ENCODE measurements at places on chromosomes 3 and 15. TPM values are rescaled to one million over a fixed set of nuclear protein-coding genes. Genes with fewer than 3 reads are reported as not detected.

DNA sequence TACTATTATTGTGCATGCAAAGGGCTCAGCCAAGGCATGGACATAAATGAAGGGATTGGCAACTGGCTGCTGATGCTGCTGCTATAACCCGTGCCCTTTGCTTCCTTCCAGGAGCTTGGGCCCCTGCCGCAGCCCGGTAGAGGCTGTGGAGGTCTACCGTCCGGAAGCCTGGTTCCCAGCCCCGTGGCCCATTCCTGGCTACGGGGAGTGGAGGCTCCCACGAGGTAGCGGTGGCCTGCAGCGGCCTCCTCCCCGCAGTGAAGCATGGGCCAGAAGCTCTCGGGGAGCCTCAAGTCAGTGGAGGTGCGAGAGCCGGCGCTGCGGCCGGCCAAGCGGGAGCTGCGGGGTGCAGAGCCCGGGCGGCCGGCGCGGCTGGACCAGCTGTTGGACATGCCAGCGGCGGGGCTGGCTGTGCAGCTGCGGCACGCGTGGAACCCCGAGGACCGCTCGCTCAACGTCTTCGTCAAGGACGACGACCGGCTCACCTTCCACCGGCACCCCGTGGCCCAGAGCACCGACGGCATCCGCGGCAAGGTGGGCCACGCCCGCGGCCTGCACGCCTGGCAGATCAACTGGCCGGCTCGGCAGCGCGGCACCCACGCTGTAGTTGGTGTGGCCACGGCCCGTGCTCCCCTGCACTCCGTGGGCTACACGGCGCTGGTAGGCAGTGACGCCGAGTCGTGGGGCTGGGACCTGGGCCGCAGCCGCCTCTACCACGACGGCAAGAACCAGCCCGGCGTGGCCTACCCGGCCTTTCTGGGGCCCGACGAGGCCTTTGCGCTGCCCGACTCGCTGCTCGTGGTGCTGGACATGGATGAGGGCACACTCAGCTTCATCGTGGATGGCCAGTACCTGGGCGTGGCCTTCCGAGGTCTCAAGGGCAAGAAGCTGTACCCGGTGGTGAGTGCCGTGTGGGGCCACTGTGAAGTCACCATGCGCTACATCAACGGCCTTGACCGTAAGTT, 15.0 kb downstream of the SPSB4 start:
- no peaks in the 10 kb centered on the region for H3K36me3 ChIP-seq
- H3K4me3 ChIP-seq, result no peak overlapping the region
- H3K4me1 ChIP-seq, result no peaks in the 10 kb centered on the region
- no peak for DNase-seq
- no peaks in the 10 kb centered on the region for H3K27me3 ChIP-seq

DNA sequence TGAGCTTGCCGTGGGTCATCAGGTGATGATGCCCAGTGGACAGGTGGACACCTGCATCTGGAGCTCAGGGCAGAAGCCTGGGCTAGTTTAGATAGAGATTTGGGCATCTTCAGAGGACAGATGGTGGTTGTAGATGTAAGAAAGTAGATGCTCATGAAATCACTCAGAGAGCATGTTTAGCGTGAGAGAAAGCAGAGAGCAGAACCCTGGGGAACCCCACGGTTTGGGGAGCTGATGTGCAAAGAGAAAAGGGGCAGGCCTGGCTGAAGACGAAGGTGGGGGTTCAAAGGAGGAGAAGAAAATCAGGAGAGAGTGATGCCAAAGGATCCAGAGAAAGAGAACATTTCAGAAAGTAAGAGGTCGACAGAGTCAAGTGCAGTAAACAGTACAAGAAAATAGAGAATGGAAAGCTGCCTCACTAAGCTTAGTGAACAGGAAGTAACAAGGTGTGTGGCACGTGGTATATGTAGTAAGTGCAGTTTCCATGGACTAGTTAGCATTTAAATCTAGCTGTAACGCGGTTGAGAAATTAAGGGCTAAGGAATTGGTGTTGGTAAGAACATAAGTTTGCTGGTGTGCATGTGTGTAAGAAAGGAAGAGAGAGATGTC, 13.5 kb downstream of the TIGIT start:
- no peaks in the 10 kb centered on the region for H3K4me1 ChIP-seq
- no peak overlapping the region for H3K27ac ChIP-seq
- DNase-seq, result no peak
- no peaks in the 10 kb centered on the region for H3K27me3 ChIP-seq
- no peak overlapping the region for H3K4me3 ChIP-seq
- H3K36me3 ChIP-seq, result no peaks in the 10 kb centered on the region

DNA sequence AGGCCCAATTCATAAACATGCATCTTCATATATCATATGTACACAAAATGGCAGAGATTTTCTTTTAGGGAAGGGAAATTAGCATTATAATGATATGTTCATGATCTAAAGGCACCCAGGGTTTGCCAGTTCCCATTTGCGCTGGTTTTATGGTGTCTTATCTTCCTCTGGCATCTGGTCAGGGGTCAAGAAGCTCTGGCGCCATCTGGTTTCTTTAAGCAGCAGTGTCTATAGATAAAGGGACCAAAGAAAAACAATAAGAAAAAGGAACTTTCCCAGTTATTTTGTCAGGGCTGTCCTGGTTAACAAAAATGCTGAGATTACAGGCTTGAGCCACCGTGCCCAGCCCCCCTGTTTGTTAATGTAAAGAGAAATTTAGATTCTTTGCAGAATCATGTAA, 3.3 kb upstream of the DCP1A start:
- DNase-seq, result peak; percentile 59
- no peak overlapping the region for H3K4me3 ChIP-seq
- peaks cover 12% of the 10 kb centered on the region for H3K4me1 ChIP-seq
- H3K27ac ChIP-seq, result peak overlapping the region; percentile 33
- no peaks in the 10 kb centered on the region for H3K27me3 ChIP-seq

- no peak for DNase-seq
- H3K27me3 ChIP-seq, result no peaks in the 10 kb centered on the region
- H3K4me3 ChIP-seq, result no peak overlapping the region
- peaks cover 16% of the 10 kb centered on the region for H3K4me1 ChIP-seq
- H3K27ac ChIP-seq, result no peak overlapping the region
Measured at GRCh38 chr15:99511866-99512661, 53.7 kb upstream of the MEF2A start.

DNA sequence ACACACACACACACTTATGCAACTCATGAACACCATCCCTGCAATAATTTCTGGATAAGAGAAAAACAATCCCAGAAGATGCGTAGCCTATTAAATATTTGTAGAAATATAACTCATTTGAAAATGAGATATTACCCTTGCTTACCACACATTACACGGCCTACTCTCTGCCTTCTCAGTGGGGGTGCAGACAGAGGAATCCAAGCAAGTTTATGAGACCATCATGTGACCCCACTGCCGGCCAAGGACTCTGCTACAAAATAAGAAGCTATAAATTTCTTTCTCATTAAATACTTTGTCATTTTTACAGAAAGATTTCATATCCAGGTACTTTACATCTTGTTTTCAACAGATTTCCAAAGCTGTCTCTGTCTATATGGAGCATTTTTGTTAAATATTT, 286.3 kb downstream of the ZNF385D start:
- no peaks in the 10 kb centered on the region for H3K27me3 ChIP-seq
- H3K4me1 ChIP-seq, result peaks cover 4% of the 10 kb centered on the region
- H3K36me3 ChIP-seq, result no peaks in the 10 kb centered on the region

- DNase-seq, result no peak
- no peaks in the 10 kb centered on the region for H3K4me1 ChIP-seq
- no peaks in the 10 kb centered on the region for H3K27me3 ChIP-seq
- H3K27ac ChIP-seq, result no peak overlapping the region
Measured at GRCh38 chr3:97111244-97111643, 296.9 kb downstream of the EPHA6 start.

GRCh38 chr15:74300057-74300795, 64.1 kb downstream of the CCDC33 start:
- H3K4me1 ChIP-seq, result no peaks in the 10 kb centered on the region
- no peak overlapping the region for H3K4me3 ChIP-seq
- DNase-seq, result no peak
- H3K27me3 ChIP-seq, result peaks cover 12% of the 10 kb centered on the region

DNA sequence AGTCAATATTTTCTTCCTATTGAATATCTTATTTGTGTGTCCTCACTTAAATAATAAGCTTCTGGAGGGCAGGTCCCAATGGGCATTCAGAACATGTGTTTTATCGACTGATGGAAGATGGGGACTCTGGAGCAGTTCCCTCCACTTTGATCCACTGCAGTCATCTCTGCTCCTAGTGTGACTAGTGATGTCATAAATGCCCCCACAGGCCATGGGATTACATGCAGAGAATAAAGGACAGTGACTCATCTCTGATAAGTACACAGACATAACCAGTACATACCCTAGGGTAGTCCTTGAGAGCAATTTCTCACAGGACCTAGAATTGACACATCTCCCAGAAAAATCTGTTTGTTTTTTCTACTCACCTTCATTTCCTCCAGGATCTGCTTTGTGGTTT, 49.4 kb upstream of the FMN1 start:
- no peaks in the 10 kb centered on the region for H3K4me1 ChIP-seq
- H3K27ac ChIP-seq, result no peak overlapping the region
- no peak for DNase-seq
- H3K4me3 ChIP-seq, result no peak overlapping the region

GRCh38 chr3:141646760-141647561, 91.1 kb upstream of the RNF7 start:
- H3K27ac ChIP-seq, result peak overlapping the region; percentile 51
- no peaks in the 10 kb centered on the region for H3K27me3 ChIP-seq
- no peaks in the 10 kb centered on the region for H3K36me3 ChIP-seq
- H3K4me1 ChIP-seq, result no peaks in the 10 kb centered on the region

DNA sequence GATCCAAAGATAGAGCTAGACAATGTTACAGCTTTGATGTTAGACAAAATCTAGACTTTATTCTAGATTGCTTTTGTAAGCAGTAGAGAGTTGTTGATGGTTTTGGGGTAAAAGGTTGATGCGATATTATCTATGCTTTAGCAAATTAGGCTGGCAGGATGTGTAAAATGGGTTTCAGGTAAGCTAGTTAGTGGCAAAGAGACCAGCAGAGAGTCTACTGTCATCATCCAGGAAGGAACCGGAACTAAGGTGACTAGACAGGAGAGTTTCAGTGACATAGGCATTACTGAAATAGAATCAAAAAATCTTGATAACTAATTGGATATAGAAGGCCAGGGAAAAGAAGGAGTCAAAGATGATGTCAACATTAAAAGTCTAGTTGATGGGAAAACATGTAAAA, 11.1 kb downstream of the OR5K2 start:
- no peak overlapping the region for H3K27ac ChIP-seq
- DNase-seq, result no peak
- H3K4me3 ChIP-seq, result no peak overlapping the region
- H3K27me3 ChIP-seq, result no peaks in the 10 kb centered on the region
- H3K4me1 ChIP-seq, result no peaks in the 10 kb centered on the region
- no peaks in the 10 kb centered on the region for H3K36me3 ChIP-seq

DNA sequence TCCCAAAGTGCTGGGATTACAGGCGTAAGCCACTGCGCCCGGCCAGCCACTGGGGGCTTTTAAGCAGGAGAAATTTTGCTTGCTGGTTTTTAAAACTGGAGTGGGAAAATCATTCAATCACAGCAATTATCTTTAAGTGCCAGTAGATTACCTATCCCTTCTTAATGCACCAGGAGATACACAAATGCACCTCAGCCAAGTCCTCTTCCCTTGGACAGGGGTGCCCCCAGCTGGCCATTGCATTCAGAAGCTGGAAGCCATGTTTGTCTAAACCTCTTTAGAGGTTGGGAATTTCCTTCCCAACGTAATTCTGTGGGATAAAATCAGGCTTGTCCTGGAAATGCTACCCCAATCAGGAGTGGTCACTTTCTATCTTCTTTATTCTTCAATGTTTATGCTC, 26.6 kb downstream of the MIX23 start:
- peak; percentile 78 for DNase-seq
- no peak overlapping the region for H3K4me3 ChIP-seq
- no peaks in the 10 kb centered on the region for H3K27me3 ChIP-seq
- no peaks in the 10 kb centered on the region for H3K36me3 ChIP-seq

DNA sequence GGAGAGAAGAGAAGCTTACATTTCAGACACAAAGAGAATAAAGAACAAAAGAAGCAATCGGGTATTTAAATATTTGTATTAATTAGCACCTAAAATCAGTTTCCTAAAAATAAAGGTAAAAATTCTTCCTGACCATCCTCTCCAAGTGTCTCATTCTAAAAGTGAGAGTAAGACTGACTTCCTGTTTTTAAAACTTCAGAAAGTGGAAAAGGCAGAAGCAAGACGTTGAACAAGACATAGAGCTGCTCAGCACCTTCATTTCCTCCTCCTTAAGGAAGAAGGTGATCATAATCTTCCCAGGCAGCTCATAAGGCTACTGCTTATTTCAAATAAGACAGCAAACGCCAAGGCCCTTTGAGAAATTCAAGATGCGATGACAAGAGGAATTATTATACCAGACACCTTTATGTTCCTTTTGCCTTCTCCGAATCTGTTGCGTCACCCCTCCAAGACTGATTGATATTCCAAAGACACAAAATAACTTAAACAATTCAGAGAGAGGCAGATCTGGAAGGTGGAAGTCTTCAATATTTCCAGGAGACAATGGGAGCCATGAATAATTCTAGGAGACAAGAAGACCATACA, 238.8 kb upstream of the TLE3 start:
- no peaks in the 10 kb centered on the region for H3K27me3 ChIP-seq
- peaks cover 7% of the 10 kb centered on the region for H3K4me1 ChIP-seq
- no peak for DNase-seq
- no peaks in the 10 kb centered on the region for H3K36me3 ChIP-seq

DNA sequence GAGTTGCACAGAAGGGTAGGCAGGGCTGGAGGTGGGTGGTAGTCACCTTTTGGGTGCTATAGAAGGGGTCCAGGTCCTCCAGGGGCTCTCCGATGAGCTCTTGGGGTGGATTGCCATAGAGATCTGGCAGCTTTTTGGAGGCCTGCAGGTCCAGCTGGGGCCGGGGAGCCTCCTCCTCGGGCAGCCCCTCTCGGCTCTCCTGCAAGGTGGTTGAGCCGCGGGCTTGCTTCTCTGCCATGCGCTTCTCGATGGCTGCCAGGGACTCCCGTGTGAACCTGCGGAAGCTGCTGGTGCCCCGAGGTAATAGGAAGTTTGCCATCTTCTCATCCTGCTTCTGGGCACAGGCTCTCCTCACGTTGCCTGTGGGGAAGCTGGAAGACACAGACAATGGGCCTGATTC, 16.5 kb downstream of the SCN5A start:
- H3K4me1 ChIP-seq, result no peaks in the 10 kb centered on the region
- no peak overlapping the region for H3K27ac ChIP-seq
- no peaks in the 10 kb centered on the region for H3K36me3 ChIP-seq
- H3K27me3 ChIP-seq, result no peaks in the 10 kb centered on the region

DNA sequence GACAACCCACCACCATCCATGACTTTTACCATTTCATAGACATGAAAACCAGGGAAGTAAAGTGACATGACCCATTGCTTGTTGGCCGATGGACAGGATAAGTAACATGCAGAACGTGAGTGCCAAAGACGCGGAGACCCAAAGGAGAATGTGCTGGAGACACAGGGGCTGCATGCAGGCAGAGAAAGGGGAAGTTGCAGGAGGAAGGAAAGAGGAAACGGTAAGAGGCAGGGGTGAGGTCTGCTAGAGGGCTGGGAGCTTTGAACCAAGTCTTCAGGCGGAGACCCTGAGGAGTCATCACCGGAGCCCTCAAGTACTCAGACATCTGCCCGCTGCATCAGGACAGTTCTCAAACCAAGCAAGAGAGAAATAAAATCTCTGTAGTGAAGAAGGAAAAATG, 34.9 kb downstream of the MAGEF1 start:
- H3K27ac ChIP-seq, result no peak overlapping the region
- no peaks in the 10 kb centered on the region for H3K36me3 ChIP-seq
- no peak overlapping the region for H3K4me3 ChIP-seq

NR1I2 gene
- total RNA-seq, result 271 TPM

NUP210 gene
- total RNA-seq, result 6.0 TPM

ALDH1A3 gene
- total RNA-seq, result 17.6 TPM

C3orf52 gene
- total RNA-seq, result 35.8 TPM

MYLK gene
- 400 TPM for total RNA-seq

NECTIN3 gene
- total RNA-seq, result 41.4 TPM

CDC25A gene
- 4.4 TPM for total RNA-seq

Data from transverse colon (tissue), 4 donors.